Psoas muscle (tissue), 8 donors: ENCODE measurements at places on chromosomes 1 and 21. TPM values are rescaled to one million over a fixed set of nuclear protein-coding genes. Genes with fewer than 3 reads are reported as not detected.
A peak's percentile ranks its signal among the peaks of the same experiment; 100 is the strongest.

GRCh38 chr21:19510653-19511052 is 1107.1 kb upstream of the TMPRSS15 start:
- DNase-seq = no peak

- DNase-seq = no peak
These were observed 215.5 kb upstream of the USP25 start for GRCh38 chr21:15514073-15514946.

GRCh38 chr1:244111027-244111426 is 59.9 kb downstream of the ZBTB18 start:
- no peak for DNase-seq

GRCh38 chr1:36352910-36353878 is 29.7 kb upstream of the EVA1B start:
- DNase-seq = no peak

GRCh38 chr21:17925899-17926298 is 106.7 kb upstream of the C21orf91 start:
- no peak for DNase-seq

DNA sequence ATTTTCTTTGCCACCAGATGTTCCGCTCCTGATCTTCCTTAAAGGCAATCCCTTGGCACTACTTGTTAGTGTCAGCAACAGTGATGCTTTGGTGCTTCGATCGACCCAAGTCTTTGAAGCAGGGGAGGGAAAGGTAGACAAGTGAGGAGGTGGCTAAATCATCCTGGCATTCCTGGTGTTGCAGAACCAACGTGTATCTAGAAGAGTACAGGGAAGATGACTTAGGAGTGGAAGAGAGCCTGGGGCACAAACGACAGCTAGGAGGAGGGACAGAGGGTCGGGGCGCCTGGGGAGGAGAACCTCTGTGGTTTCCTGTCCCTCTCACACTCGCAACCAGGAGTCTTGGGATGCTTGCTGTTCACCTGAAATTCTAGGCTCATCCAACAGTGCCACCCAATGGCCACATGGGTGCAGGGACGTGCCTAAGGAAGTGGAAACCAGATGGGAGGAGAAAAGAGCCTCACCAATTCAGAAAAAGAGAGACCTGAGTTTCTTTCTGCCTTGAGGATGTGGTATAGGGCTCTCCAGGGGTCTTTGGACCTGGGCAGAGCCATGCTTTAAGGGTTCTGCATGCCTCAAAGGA is 9.5 kb upstream of the KCNA2 start:
- peak; percentile 69 for DNase-seq

DNA sequence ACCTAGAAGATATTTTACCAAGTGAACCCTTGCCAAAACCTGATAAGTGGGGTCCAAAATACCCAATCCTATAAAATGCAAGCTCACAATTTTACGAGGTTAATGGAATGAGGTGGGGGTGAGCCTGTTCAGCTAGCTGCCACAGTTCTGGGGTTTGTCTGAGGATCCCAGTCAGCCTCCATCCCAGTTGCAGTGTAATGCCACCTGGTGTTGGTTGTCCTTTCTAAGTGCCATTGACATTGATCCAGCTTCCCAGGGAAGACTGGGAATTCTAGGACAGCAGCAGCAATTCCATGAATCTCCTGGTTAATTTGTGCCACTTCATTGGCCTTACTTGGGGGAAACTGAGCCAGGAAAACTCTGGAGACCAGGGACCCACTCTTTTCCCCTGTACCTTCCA is 298.3 kb downstream of the RWDD3 start:
- no peak for DNase-seq

KCNJ6 gene
- total RNA-seq = not detected

ORC1 gene
- total RNA-seq = 0.20 TPM
